NCI-H2029 (cell line): ENCODE measurements at places on chromosomes 12 and 14.

- no peak for DNase-seq
Measured at GRCh38 chr12:65972149-65972548, 147.9 kb downstream of the HMGA2 start.

DNA sequence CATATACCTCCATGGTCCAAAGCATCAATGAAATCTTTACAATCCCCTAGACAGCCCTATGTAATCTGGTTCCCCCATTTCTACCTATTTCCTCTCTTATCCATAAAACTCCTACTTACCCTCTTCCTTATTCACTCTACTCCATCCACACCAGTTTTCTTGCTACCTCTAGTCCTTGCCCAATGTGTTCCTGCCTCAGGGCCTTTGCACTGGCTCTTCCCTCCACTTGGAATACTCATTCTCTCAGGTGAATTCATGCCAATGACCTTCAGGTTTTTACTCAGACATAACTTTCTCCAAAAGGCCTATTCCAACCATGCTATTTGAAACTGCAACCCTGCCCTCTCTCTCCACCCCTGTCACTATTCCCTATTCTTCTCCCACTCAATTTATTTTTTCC lies 138.7 kb upstream of the KRR1 start:
- DNase-seq, result no peak

GRCh38 chr14:102893452-102893851 lies 29.0 kb upstream of the AMN start:
- no peak for DNase-seq

DNA sequence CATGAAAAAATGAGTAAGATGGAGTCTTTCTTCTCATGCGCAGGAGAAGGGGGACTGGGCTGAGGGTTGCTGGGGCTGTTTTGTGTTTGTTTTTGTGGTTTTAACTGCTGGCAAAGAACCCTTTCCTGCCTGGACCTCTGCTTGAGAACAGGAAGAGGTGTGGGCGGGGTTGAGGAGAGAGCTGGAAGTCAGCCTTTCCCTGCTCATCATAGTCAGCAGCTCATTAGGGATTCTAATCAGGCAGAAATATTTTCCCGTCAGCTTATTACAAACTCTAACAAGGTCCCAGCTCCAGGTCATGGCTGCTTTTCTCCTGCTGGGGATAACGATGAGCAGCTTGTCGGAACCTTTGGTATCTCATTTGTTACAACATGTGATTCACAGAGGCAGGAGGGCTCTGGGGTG lies 185.0 kb upstream of the NRXN3 start:
- peak; percentile 27 for DNase-seq
